Fibroblast of skin of abdomen (primary cell): ENCODE measurements at places on chromosomes 13 and 19.
A peak's percentile ranks its signal among the peaks of the same experiment; 100 is the strongest.

GRCh38 chr19:32174386-32175113 lies 170.9 kb upstream of the ZNF507 start:
- DNase-seq: no peak

DNA sequence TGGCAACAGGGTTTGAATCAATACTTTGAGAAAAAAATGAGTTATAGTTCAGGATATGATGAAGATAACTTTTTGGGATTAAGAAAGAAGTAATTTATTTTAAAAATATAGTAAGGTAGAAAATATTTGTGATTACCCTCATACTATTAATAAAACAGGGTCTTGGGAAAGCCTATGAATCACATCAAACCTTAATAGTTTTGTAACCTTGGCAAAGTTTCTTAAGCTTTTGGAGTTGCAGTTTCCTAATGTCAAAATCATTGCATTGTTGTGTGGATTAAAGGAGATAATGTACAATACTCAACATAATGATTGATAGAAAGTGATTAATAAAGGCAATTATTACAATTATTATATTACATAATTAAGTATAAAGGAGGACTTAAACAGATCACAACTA lies 149.0 kb downstream of the LMO7 start:
- peak; percentile 33 for DNase-seq

DNA sequence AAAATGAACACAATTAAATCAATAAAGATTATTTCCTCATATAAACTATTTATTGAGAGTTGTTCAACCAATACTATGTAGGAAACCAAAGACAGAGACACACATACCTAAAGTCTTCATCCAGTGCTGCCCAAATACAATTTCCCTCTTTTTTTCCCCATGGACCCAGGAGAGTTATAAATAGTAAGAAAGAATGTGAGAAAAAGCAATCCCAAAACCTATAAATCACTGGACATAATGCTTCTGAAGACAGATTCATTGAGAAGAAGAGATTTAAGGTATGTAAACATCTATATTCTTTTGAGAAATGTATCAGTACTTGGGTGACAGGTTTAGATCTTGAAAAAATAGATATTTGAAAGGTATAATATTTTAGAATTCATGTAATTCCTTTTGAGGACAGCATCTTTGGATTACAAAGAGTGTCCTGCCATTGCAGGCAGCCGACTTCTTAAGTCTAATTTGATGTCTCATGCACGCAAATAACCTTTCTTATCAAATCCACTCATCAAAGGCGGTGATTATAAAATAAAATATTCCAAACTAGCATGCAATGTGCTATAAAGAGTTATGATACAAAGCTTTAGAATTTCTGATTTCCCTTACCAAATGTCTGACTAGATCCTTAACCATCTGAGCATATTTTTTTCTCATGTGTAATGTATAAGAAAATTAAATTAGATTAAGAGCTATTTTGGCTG lies 739.4 kb downstream of the LIG4 start:
- peak; percentile 34 for DNase-seq

DNA sequence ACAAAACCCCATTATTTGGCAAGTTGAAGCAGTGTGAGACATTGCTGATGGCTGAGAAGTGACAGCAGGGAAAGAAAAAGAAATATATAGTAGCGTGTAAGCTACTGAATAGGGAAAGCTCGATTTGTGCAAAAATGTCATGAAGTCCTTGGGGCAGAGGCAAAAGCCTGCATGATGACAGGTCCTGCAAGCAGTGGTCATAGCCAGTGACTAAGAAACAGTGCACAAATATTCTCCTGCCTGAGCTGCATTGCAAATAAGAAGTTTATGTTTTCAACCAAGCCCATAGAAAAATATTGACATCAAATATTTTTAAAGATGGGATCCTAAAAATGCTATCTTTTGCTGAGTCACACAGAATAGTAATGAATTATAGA lies 270.0 kb downstream of the SLITRK6 start:
- DNase-seq: peak; percentile 29

- DNase-seq: no peak
Observed at GRCh38 chr19:6958791-6959190, 62.4 kb downstream of the MBD3L2B start.

DNA sequence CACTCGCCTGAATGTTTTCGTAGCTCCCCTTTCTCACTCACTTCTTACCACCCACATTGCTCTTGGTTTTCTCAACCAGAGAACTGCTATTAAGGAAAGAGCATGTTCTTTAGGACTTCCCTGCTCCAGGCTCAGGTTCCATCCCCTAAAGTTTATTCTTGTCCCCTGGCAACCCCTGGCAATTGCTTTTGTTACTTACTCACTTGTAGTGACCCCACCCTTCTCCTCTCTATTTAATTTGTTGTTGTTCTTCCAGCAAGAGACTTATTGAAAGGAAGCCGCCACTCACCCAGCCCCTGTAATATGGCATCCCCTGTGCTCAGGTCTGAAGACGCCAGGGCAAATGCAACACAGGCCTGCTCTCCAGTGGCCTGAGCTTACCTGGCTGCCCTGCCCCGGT lies 233.7 kb upstream of the SOX21 start:
- no peak for DNase-seq

- peak; percentile 65 for DNase-seq
Observed at GRCh38 chr19:38769635-38770211, 3.6 kb downstream of the LGALS7 start.

- no peak for DNase-seq
Observed at GRCh38 chr13:99969919-99970650, 1.5 kb downstream of the ZIC5 start.

DNA sequence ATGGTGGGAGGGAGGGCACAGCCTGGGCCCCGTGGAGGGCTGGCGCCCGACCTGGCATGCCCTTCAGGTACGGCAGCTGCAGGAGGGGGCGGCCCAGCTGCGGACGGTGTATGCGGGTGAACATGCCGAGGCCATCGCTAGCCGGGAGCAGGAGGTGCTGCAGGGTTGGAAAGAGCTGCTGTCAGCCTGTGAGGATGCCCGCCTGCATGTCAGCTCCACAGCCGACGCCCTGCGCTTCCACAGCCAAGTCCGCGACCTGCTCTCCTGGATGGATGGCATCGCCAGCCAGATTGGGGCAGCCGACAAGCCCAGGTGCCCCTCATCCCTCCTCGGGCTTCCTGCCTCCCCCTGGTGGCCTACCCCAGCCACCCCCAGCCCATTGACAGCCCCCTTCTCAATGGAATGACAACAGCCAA lies 16.6 kb upstream of the SHKBP1 start:
- DNase-seq: no peak

- DNase-seq: no peak
Observed at GRCh38 chr13:90502153-90502552, 845.3 kb upstream of the MIR17HG start.

GRCh38 chr13:76759877-76760276 lies 126.3 kb downstream of the KCTD12 start:
- no peak for DNase-seq

DNA sequence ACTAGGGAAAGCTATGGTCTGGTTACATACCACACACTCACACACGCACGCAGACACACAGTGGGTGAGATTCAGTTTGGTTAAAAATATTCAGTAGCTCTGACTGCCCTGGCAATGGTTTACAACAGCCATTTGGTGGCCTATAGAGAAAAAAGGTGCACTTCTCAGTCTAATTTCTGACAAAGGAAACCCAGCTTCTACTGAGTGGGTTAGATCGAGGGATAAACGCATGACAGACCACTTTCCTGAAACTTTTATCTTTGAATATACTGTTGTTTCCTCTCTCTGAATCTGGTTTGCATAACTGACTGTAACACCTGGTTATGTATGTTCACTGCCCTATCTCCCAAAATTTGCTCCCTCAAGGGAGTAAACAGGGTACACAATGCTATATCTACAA lies 2.5 kb downstream of the LIG4 start:
- no peak for DNase-seq

- no peak for DNase-seq
Observed at GRCh38 chr13:23579896-23580683, 9.9 kb downstream of the TNFRSF19 start.

DNA sequence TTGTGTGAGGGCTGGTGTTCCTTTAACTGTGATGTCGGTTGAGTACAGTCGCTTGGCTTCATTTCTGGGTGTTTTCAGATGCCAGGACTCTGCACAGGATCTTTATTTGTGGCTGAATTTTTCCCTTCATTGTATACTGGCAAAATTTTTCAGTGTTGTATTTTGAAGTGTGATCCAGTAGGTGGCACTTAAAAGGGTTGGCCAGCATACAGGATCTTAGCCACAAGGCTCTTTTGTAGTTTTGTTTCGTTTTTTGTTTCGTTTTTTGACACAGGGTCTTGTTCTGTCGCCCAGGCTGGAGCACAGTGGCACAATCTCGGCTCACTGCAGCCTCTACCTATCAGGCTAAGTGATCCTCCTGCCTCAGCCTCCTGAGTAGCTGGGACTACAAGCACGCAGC lies 8.7 kb downstream of the FCAR start:
- no peak for DNase-seq

DNA sequence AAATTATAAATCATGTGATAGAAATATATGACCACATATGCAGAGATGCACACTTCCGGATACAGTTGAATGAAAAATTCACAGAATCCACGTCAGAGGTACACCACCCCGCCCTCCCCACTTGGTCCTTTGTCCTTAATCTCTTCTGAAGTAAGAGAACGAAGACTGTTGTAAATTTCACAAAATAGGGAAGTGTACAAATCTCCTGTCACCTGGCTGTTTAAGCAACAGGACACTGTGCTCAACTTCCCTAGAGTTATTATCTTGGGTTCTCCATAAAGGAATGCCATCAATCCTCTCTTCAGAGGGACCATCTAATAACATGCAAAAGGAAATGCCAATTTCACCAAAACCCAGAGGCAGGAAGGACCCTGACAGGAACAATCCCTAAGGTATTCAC lies 10.5 kb upstream of the CEACAM6 start:
- DNase-seq: no peak

- DNase-seq: no peak
Observed at GRCh38 chr13:49288458-49288857, 40.7 kb downstream of the CDADC1 start.

GRCh38 chr13:72805676-72806346 lies 23.9 kb downstream of the PIBF1 start:
- DNase-seq: no peak

DNA sequence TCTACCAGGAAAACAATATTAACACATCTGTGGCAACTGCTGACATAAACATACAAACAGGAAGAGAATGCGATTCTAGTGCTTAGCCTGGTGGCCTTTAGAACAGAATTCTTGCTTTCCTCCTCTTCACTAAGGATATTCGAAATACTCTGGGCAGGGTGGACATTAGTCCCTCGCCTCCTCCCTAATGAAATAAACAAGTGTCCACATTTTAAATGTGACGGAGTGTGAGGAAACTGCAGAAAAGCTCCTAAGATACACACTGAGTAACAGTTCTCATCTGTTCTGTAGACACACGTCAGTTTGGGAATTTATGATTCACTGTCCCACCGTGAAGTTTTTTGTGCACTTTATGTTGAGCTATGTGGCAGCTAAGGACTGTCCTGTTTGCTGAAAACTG lies 639 bp downstream of the STARD13 start:
- no peak for DNase-seq

DNA sequence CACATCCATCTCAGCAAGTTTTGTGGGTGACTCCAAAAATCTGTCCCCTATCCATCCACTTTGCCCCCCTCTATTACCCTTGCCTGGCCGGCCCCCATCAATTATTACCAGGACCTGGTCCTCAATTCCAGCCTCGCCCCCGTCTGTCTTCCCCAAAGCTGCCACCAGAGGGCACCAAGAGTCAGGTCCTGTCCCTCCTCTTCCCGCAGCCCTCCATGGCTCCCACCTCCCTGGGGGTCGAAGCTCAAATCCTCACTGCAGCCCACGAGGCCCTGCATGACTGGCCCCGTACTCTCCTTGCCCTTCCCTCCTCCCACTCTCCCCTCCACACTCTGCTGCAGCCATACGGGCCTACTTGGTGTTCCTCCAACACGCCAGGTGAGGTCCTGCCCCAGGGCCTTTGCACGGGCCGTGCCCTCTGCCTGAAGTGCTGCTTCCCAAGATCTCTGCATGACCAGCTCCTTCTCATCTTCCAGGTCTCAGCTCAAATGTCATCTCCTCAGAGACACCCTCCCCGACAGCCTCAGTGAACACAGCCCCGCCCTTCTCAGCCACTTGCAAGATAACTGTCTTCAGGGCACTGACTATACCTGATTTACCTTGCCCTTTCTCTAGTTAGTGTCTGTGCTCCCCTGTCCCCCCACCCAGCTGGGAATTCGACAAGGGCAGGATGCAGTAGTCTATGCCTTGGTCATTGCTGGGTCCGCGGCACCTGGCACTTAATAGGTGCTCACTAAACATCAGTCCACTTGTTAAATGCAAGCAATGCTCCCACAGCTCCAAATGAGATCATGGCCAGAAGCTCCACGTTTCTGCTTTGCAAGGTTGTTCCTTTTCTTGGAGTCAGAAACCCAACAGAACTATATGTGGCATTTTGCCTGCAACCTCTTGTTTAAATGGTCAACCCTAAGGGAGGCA lies 16.8 kb upstream of the SEMA6B start:
- peak; percentile 65 for DNase-seq

DNA sequence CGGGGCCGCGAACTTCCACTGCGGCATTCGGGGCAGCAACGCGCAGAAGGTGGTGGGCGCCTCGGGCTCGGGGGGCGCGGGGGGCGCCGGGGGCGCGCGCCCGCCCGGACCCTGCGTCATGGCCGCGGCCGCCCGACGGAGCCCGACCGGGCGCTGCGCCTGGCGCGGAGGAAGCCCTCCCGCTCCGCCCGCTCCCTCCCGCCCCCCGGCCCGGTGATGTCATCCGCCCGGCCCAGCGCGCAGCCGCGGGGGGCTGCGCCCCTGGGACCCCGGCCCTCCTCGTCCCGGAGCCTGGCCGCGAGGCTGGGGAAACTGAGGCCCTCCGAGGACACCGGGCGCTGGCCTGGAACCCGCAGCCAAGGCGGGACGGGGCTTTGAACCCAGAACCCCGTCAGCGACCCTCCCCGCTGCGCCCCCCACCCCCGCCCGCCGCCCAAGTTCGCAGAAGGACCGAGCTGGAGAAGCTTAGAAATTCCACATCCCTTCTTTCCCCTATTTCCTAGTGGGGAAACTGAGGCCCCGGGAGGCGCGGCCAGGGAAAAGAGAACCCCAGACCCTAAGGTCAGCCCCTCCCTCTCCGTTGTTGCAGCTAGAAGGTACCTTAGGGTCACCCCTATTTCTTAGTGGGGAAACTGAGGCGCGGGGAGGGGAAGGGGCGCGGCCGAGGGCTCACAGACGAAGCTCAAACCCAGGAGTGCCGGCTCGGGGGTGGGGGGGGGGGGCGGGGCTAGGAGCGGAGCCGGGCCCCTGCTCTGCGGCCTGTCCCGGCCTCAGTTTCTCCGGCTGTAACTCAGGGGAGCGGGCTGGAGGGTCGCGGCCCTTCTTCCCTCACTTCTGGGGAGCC lies at the start of gene SHC2:
Gene SHC2 (minus strand): TSS at position 157 of the 844 bp plus-strand sequence. CDS start 37 bp downstream, at position 120.
- DNase-seq: no peak

DNA sequence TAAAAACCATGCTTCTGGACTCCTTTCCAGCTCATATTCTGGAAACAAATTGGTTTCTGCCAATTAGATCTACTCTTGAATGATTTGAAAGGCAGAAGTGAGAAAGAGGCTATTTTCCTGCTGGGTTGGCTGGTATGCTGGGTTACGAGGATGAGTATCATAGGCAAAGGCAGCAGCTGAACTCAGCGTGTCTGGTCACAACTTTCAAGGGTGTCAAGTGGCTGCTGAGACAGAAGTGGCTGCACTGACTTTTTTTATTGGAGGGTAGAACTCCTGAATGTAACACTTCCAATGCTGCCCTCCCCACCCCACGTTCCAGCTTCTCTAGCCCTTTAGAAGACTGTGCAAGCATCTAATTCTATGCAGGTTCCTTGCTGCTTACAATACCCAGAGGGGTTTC lies 8.3 kb upstream of the DZIP1 start:
- DNase-seq: no peak
